ENCODE measurements at places on chromosomes 4 and X. TPM values are rescaled to one million over a fixed set of nuclear protein-coding genes. Genes with fewer than 3 reads are reported as not detected.

Gene TLR10
- not detected for total RNA-seq

Gene ANXA10
- not detected for total RNA-seq

Gene TMPRSS11F
- total RNA-seq: not detected

Gene F9
- not detected for total RNA-seq

Gene CXCL8
- total RNA-seq: not detected

Gene SPACA5
- total RNA-seq: not detected

Gene ZNF630
- 2.2 TPM for total RNA-seq

Gene ARHGAP24
- total RNA-seq: 0.31 TPM

Gene MBNL3
- 3.5 TPM for total RNA-seq

Gene TMEM47
- 28.5 TPM for total RNA-seq

Gene OTUD6A
- total RNA-seq: 0.17 TPM

Gene TMEM154
- total RNA-seq: 1.5 TPM

Data from H1 (cell line).